Stimulated activated CD4-positive, alpha-beta T cell treated with anti-CD3 and anti-CD28 coated beads, Interleukin-15, amount 100 ng/mL, for 1 hour (primary cell): ENCODE measurements at places on chromosomes 16 and 17.
A peak's percentile ranks its signal among the peaks of the same experiment; 100 is the strongest.

DNA sequence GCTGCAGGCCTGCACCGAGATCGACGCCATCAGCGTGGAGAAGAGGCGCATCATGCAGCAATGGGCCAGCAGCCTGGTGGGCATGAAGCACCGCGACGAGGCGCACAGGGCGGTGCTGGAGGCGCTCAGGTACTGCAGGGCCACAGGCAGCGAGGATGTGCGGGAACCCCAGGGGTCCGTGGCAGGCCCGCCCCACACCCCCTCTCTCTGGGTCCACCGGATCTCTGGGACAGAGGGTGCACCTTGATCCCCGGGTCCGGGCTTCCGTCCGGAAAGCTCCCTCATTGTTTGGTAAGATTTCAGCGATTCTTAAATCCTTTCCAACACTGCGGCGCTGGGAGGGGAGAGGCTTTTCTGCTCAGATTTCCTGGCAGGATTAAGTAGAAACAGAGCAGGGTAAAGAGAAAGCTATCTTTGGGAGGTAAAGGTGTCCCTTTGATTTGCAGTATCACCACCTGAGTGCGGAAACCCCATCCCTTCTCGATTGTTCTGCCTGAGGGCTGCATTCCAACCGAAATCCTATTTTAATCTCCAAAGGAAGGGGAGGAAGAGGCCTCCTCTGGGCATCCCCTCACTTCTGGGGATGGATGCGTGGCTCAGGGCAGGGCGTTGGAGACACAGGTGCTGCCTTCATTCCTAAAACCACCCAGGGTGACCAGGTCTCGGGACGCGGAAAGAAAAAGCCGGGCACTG is 29.2 kb downstream of the CCDC40 start:
- DNase-seq = no peak

- no peak for DNase-seq
Measured at GRCh38 chr16:85376292-85377095, 236.6 kb upstream of the GSE1 start.

GRCh38 chr16:87143661-87144121 is 173.5 kb downstream of the C16orf95 start:
- no peak for DNase-seq

- no peak for DNase-seq
Measured at GRCh38 chr17:51608251-51608933, 348.0 kb downstream of the UTP18 start.

DNA sequence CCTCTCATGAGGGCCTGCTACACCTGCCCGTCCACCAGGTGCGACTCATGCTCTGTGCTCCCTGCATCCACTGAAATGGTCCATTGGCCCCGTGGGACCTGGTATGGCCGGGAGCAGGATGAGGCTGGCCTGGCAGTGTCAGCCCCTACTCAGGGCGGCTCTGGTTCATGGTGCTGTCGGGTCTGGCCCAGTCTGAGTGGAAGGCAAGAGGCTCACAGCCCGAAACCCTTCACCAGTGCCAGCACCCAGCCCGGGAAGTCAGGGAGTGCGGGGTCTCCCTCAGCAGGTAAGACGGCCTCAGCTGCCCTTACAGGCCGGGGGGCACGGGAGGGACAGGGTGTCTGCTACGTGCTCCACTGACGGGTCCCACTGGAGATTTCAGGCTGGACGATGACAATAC is 40.5 kb upstream of the RASD1 start:
- no peak for DNase-seq

GRCh38 chr17:33142705-33143299 is 150.3 kb downstream of the ASIC2 start:
- no peak for DNase-seq

DNA sequence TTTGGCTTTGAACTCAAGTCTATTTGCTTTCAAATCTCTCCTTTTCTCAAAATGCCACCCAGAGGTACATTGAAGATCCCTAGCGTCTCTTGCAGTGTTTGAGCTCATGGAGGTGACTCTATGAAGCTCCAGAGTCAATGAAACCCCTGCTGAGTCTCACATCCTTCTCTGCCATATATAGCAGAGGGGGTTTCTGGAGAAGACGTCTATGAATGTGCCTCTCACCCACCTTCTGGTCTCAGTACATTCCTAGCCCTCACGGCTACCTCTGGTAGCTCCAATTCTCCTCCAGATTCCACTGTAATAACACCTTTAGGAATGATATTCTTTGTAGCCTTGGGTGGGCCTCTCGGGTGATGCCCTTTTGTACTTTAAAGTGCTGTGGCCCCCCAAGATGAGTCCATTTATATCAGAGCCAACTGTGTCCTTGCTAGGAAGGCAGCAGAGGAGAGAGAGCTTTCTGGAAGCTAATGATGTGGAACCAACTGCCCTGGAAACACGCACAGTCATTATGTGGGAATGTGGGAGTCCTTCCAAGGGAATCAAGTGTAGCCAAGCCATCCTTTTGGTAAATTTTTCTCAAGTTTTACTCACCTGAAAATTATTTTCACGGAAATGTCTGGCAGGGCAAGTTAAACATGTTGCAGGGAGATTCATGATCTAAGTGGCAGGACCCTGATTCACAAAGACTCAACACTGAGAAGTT is 123.4 kb downstream of the ASIC2 start:
- no peak for DNase-seq

DNA sequence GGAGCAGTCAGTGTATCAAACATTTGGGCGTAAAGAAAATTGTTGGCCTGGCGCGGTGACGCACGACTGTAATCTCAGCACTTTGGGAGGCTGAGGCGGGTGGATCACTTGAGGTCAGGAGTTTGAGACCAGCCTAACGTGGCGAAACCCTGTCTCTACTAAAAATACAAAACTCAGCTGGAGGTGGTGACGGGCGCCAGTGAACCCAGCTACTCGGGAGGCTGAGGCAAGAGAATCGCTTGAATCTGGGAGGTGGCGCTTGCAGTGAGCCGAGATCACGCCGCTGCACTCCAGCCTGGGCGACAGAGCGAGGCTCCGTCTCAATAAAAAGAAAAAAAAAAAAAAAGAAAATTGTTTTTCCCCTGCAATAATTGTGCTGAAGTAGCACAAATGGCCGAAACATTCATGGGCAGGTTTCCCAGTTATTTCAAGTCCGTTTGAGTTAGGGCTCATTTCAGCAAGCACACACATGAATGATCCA is 1.4 kb downstream of the GCSH start:
- DNase-seq = no peak

- peak; percentile 41 for DNase-seq
Measured at GRCh38 chr16:88651276-88651988, 579 bp upstream of the CYBA start.

- DNase-seq = no peak
Measured at GRCh38 chr16:84887207-84887606, 67.4 kb downstream of the CRISPLD2 start.

GRCh38 chr16:66802159-66802558 is 775 bp upstream of the TERB1 start:
- DNase-seq = no peak

- no peak for DNase-seq
Measured at GRCh38 chr16:143456-143855, 5.0 kb upstream of the NPRL3 start.

DNA sequence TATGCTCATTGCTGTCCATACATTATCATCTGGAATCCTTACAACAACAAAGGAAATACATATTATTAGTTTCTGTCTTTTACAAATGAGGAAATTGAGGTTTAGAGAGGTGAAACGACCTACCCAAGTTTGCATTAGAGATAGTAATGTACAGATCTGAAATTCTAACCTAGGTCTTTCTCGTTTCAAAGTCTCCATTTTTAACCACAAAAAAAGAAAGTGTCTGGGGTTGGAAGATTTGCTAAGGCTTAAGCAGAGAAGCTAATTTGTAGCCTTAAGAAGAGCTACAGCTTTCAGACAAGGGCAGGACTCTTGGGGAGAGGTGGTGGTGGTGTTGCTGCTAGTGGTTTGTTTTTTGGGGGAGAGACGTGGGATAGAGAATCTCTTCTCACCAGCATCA is 19.2 kb downstream of the CIITA start:
- DNase-seq = no peak

DNA sequence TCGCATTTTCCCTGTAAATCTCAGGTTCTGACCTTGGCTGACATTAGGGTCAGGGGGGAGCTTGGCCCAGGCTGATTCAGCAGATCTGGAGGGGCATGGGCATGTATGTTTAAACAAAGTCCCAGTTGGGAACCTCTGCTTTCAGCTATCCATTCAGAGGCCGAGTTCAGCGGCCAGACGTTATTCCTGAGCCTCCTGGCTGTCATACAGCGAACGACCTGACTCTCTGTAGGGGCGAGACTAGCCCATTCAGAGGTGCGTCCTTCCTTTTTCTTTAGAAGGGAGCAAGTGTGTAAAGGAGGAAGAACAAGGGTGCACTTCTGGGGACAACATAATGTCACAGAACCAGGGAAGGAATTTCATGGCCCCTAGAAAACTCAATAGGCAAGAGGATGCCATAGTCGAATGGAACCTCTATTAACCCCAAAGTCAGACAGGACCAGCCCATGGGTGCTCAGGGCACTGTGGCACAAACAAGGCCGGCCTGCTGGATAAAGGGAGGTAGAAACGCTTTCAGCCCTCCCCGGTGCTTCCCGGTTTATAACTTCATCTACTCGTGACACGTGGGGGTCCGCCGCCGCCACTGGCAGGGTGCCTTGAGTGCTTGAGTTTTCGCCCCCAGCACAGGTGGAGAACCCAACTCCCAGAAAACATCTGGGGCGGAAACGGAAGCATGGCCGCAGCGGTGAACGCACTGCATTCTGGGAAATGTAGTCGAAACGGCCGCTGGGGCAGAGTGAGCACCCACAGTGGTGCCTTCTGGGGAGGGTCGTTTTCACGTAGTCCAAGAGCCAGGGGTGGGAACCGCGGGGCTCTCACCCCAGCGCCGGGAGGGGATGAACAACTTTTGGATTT is 33.2 kb upstream of the PLCG2 start:
- DNase-seq = peak; percentile 57

GRCh38 chr17:78045316-78045715 is 83.2 kb downstream of the TMC6 start:
- DNase-seq = no peak

GRCh38 chr16:70714581-70715054 is 28.8 kb upstream of the MTSS2 start:
- DNase-seq = no peak

GRCh38 chr16:85491798-85492294 is 121.3 kb upstream of the GSE1 start:
- no peak for DNase-seq

DNA sequence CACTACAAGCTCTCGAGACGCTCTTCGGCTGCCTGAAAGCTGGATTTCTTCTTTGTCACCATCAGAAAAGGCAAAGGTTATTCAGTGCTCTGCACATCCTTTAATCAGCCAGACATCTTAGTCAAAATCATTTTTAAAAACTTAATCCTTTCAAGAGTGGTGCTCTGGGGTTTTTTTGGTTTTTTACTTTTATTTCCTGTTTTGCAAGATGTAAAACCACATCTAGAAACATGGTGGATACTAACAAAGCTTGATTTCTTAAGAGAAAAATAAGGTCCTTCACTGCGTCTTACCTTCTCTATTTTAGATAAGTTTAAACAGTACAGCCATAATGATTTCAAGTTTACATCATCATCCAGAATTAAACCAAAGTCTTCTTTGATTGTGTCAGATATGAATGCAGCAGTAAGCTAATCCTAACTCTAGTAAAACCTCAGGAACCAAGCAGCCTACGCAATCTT is 6.3 kb downstream of the ANKRD11 start:
- DNase-seq = no peak

DNA sequence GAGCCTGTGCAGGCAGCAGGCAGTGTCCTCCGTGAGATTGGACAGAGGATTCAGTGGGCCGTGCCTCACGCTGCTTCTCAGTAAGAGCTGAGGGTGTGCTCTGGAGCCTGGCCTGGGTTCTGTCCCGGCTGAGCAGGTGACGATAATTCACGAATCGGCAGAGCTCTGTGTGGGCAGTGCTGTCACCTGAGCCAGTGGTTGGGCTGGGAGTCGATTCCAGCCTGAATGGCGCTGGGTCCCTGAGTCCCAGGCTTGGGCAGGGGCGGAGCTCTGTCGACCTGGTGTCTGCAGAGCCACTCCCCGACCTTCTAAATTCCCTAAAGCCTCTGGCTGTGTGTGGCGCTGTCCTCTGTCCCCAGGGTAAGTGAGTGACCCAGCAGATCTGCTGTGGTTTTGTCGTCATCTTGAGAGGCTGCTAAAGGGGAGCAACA is 8.4 kb downstream of the ACSF3 start:
- DNase-seq = no peak

GRCh38 chr16:75079346-75079926 is 37.1 kb downstream of the LDHD start:
- no peak for DNase-seq

DNA sequence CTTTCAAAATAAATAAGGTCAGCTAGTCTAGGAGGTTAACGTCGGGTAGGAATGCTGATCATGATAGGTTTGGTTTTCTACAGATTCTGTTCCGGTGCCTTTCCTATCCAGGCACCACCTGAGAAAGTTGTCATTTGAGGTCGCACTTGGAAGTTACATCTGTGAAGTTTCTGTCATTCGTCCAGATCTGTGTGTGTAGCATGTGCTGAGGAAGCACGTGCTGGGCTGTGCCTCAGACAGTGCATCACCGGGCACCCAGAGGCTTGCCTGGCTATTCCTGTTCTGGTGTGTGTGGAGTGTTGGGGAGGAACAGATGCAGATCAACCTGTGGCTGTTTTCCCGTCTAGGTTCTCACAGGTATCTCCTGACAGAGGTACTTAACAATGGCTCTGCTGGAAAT is 42.6 kb downstream of the DNAJA2 start:
- DNase-seq = no peak

DNA sequence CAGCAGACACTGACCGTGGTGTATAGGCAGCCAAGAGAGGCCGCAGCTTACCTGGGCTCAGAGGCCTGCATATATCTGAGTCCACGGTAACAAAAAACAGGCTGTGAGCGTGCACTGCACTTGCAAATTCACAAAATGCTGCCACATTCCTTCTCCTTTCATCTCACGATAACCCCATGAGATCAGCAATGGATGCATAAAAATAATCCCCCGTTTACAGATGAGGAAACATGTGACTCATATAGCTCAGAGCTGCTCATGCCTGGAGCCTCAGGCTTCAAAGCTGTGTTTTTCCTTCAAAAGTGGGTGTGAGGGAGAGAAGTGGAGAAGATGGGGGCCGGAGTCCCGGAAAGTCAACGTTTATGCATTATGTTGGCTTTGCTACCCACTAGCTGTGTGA is 118.3 kb upstream of the FOXF1 start:
- no peak for DNase-seq

GRCh38 chr16:22942811-22943210 is 128.8 kb downstream of the HS3ST2 start:
- no peak for DNase-seq

DNA sequence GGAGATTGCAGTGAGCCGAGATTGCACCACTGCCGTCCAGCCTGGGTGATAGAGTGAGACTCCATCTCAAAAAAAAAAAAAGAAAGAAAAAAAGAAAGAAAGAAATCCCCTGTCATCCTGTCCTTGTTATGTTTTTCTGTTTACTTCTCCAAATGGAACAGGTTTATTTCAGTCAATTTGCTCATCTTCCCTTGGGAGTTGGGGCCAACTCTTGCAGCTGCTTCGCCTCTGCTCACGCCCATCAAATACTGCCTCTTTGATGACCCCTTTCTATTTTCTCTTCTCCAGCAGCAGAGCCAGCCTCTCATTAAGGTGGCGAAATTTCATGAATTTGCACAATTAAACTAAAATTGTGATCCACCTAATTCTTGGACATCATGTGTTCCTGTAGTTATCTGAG is 173.4 kb downstream of the ZNF18 start:
- no peak for DNase-seq

GRCh38 chr17:3025421-3026124 is 37.8 kb downstream of the OR1D5 start:
- no peak for DNase-seq
